ENCODE measurements at places on chromosomes 4 and X.

- no peak for DNase-seq
Measured at GRCh38 chrX:80432863-80433262, 12.6 kb downstream of the TENT5D start.

- DNase-seq = no peak
Measured at GRCh38 chrX:104282166-104282725, 27.5 kb upstream of the ESX1 start.

DNA sequence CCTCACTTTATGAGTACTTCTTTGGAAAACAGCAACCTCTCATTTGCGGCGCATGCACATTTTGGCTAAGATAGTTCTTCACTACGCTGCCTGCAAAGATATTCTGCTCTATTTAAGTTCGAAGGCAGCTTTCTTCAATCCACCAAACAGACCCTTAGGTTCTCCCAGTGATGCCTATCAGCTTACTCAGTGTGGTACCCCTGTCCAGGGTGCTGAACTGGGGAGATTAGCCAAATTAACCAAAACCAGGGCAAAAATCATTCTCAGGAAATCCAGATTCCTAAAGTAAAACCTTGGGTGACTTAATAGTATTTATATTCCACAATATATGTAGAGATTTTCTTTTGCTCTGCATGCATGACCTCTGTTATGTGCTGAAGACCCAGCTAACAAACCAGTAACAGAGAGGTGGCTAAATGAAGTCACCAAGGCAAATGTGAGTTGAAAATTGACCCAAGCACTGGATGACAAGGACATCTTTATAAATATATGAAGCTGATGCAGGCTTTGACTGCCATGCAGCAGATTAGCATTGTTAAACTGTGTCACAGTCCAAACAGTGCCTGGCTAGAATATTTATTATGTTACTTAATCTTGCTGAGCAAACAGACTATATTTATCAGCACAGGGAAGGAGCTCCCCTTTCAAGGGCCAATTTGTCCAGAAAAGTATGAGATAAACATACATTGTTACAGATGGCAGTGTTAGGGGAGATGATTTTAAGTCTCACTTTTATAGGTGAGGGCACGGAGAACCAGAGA, 418.2 kb downstream of the STIM2 start:
- DNase-seq = no peak

GRCh38 chr4:82057990-82058544, 315.7 kb downstream of the HNRNPD start:
- DNase-seq = no peak

DNA sequence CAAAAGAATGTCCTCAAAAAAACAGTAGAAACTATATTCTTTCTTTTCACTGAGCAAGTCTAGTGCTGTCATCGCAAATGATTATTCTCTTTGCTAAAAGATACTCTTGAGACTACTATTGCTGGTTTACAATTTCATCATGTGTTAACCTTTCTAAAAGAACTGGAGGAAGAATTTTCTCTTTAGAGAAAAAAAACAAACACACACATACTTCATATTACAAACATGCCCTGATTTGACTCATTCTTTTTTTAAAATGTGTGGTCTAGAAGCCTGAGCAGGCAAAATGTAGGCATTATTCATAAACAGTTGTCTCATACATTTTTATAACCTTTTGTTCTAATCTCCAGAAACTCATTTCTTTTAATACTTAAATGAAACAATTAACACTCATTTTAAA, 60.6 kb upstream of the FAT4 start:
- no peak for DNase-seq

- DNase-seq = no peak
Measured at GRCh38 chr4:48490680-48491513, 845 bp downstream of the ZAR1 start.

DNA sequence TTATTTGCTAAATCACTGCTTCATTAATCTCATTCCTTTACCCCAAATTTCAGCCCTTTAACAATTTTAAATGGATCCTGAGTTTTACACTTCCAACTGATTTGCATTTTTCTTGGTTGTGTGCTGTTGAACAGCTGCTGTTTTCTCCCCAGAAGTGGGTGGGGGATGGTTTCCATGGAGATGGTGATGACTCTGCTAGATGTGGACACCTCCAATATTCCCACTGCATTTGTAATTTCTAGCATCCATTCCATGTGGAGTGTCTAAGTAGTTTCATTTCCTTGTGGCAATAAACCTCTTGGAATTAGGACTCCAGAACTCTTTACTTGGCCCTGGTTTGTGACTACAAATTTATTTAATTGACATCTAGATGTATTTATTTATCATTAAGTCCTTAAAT, 330.4 kb downstream of the GBA3 start:
- DNase-seq = no peak

DNA sequence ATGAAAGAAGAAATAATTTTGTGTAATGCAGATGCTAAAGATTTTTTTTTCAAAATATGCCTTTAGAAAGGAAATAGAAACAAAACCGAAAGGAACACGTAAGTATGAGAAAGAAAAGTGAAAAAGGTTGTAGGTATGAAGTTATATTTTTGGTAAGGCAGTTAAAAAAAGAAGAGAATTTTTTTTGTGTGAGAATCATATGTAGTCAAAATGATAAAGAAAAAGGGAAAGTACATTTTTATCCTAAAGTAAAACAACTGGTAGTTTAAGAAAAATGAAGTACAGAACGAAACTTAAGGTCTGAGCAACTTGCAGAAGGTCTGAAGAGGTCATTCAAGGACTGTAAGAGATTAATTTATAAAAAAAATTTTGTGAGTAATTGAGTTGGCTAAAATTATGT, 164.0 kb upstream of the TRAM1L1 start:
- no peak for DNase-seq

- DNase-seq = peak; percentile 30
Measured at GRCh38 chr4:119041951-119042560, 93.6 kb upstream of the MYOZ2 start.

- no peak for DNase-seq
Measured at GRCh38 chr4:78513411-78513975, 38.1 kb upstream of the ANXA3 start.

DNA sequence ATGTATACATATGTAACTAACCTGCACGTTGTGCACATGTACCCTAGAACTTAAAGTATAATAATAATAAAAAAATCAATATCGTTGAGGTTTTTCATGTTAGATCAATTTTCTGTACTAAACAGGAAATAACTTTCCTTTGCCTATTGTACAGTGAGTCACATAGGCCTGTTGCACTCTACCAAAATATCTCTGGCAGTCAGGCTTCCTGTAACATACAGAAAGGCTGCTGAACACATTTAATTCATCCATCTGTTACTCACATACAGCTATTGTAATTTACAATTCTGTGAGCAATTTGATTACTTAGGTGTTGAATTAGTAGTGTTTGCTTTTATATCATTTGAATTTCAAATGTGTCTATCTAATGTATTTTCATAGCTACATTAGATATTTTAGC, 427.8 kb downstream of the TMA16 start:
- DNase-seq = no peak

DNA sequence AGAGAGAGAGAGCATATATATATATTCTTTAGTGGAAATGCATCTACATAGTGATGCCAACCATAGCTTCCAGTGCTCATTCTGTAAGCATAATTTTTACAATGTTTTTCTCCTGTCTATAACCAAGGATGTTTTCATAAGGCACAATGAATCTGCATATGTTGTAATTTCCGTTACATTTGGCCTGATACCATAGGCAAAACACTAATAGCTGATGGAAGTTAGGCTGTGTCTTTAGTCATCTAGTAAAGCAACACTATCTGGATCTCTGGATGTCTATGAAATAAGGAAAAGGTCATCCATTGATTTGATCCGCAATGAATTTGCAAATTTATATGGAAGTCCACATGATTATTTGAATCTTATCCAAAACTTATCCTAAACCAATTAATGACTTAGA, 8.1 kb downstream of the PCDH7 start:
- DNase-seq = no peak

DNA sequence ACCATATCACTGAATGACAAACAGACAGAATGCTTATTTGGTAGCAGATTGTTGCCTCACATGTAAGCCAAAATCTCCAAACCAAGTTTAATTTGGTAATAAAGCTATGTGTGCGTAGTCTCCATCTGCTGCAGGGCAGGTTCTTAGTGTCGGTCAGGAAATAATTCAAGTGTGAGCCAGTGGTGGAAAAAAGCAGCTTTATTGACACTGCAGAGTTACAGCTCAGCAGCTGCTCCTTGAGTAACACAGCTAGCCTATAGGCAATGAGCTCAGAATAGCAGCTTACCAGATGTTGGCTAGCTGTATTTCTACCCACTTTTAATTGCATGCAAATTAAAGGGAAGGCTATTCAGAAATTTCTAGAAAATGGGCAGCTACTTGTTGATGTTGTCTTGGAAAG, 757.8 kb upstream of the HS3ST1 start:
- no peak for DNase-seq

GRCh38 chr4:99677161-99677560, 19.5 kb upstream of the C4orf54 start:
- no peak for DNase-seq

- DNase-seq = no peak
Measured at GRCh38 chr4:61831987-61832386, 631.9 kb downstream of the ADGRL3 start.

DNA sequence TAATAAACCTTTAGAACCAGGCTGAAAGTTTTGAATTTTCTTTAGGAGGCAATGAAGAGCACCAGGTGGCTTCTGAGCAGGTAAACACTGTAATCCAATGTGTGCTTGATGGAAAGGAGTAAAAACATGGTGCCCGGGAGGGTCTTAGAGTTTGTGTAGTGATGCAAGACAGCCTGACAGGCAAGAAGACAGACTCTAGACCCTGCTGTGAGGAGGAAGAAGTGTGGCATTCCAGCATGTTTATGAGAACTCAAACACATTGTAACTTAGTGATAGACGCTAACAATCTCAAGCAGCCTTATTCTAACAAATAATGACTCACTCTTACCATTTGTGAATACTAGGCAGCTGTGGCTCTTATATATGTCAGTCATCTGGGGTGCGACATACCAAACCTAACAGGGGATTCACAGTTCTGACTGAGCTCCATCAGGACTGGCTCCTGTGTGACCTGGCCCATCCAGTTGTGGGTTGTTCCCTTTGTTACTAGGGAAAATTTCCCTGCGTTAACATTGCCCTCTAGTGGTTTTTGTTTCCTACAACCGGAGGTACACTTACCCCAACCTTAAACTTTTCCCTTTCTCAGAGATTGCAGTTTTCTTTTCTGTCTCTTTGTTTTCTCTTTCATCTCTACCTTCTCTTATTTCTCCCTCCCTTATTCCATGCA, 53.8 kb downstream of the VSIG4 start:
- peak; percentile 33 for DNase-seq
